ENCODE measurements at places on chromosomes 1 and 21. TPM values are rescaled to one million over a fixed set of nuclear protein-coding genes. Genes with fewer than 3 reads are reported as not detected.

CRYZL1 gene
- polyA plus RNA-seq, result 33.0 TPM

DNA sequence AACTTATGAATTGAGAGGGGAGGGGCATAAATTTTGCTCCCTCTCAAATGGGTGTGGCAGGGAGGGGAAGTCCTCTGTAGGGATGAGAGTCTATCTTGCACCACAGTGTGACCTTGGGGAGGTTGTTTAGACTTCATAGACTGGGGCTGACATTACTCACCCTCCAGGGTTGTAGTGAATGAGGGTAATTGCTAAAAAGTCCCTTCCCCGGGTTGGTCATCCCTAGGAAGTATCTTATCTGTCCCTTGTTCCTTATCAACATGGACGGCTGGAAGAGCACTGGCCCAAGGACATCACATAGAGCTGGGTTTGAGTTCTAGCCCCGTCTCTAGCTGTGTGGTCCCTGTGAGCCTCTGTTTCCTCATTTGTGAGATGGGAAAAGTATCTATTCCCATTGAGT lies 52.4 kb upstream of the SLC2A1 start:
- no peak for DNase-seq

- no peak for DNase-seq
Observed at GRCh38 chr1:179753061-179753460, 10.0 kb downstream of the FAM163A start.

DNA sequence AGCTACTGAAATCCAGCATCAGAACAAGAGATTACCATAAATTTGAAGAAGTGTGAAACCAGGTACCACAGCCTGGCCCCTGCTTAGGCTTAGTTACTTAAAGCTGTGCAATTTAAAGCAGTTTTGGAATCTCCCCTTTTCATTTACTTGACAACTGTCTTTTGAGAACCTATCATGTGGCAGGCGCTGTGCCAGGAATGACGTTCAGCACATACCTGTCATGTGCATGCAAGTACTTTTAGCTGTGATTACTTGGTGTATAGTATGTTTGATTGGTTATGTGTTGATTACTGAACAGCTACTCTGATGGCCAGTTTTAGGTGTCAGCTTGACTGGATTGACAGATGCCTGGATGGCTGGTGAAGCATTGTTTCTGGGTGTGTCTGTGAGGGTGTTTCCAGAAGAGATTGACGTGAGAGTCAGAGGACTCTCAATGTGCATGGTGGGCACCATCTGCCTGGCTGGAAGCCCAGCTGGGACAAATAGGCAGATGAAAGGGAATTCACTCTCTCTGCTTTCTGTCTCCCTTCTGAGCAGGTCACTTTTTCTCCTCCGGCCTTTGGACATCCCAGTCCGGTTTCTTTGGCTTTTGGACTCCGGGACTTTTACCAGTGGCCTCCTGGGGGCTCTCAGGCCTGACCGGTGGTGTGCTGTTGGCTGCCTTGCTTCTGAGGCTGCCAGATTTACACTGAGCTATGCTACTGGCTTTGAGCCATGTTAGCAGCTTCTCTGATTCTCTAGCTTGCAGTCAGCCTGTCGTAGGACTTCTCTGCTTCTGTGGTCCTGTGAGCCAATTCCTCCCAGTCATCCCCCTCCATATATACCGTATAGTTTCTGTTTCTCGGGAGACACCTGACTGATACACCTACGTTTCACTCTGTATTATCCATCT lies 178.0 kb downstream of the RYR2 start:
- no peak for DNase-seq

- DNase-seq, result no peak
Observed at GRCh38 chr1:19010503-19010902, 54.0 kb upstream of the IFFO2 start.
